ENCODE measurements at places on chromosomes 4 and X. TPM values are rescaled to one million over a fixed set of nuclear protein-coding genes. Genes with fewer than 3 reads are reported as not detected.
A peak's percentile ranks its signal among the peaks of the same experiment; 100 is the strongest.

- DNase-seq, result no peak
Observed at GRCh38 chr4:107665001-107665400, 55.0 kb downstream of the PAPSS1 start.

- no peak for DNase-seq
Observed at GRCh38 chr4:101020956-101021355, 326.4 kb downstream of the PPP3CA start.

DNA sequence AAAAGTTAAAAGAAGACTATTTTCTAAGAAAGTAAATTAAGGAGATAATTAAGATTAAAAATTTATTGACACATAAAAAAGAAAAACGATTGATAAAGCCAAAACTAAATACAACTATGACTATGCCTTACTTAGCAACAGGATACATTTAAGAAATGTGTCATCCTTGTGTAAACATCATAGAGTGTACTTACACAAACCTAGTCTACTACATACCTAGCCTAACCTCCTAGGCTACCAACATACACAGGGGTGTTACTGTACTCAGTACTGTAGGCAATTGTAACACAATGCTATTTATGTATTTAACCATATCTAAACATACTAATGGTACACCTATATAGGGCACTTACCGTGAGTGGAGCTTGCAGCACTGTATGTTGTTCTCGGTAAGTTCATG, 108.3 kb downstream of the ANXA10 start:
- DNase-seq, result no peak

GRCh38 chr4:120673696-120674095, 248.8 kb downstream of the PRDM5 start:
- DNase-seq, result no peak

DNA sequence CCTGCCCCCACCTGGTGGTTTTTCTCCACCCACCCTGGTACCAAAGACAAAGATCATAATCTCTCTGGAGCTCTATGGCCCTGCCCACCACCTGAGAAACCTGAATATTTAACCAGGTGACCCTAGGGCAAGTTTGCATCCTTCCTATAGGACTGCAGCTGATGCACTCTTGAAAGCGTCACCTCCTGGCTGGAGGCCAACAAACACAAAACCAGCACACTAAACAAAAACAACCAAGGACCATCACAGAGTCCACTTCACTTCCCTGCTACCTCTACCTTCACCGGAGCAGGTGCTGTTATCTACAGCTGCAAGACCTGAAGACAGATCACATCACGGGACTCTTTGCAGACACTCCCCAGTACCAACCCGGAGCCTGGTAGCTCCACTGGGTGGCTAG, 296.7 kb upstream of the FGF13 start:
- DNase-seq, result no peak

- no peak for DNase-seq
Observed at GRCh38 chrX:119190831-119191230, 45.3 kb upstream of the PGRMC1 start.

DNA sequence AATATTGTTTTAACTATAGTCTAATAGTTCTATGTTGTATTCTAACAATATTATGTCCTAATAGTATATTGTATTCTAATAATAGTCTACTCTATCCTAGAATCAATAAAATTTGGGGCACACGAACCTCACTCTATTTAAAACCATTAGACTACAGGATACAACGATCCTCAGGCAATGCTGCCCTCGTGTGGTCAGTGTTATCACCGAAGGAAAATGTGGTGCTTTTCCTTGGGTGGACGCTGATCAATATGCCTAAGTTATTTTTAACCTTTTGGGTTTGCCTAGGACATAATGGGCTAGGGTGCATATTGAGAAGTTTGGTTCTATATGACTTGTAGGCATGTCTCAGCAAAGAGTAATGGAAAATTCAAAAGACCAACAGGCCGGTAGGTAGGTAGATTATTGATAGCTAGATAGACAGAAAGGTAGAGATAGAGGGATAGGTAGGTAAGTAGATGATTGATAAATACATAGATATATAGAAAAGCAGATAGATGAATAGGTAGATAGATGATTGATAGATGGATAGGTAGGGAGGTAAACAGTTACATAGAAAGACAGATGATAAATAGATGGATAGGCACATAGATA, 75.1 kb downstream of the PRKX start:
- DNase-seq, result peak; percentile 37

DNA sequence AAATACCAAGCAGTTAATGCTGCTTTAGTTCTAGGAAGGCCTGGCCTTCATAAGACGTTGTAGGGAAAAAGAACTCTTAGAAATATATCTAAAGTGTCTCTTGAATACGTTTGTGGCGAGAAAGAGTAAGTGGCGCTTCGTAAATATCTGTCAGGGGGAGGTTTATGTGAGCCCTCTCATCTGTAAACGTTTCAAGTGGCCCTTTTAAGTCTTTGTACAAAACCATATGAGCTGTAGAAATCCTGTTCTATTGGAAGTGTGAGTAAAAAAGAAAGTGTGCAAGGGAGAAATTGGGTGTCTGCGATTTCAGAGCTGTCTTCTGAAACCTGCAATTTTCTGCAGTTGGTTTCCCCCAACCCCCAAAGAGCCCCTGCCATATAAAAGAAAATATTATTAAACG, 8.6 kb upstream of the INTU start:
- DNase-seq, result no peak

- DNase-seq, result no peak
Observed at GRCh38 chr4:139275281-139275735, 4.7 kb downstream of the MGARP start.

DNA sequence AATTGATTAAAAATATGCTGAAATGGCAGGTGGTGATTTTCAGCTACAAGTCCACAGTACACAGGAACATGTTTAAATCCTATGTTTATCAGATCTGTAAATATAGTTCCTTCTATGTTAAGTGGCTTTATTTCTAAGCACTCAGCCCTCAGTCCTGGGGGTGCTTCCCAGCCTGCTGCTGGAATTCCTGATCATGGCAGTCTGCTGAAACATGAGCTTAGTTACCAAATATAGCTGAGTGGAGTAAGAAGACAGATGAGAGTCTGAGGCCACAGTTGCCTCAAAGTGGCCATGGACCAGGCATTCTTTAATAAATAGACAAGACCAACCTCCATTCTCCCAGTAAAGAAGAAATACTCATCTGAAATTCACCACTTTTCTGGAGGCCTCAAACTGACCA, 17.1 kb upstream of the DDX60 start:
- no peak for DNase-seq

GRCh38 chr4:94757192-94758140, at the start of gene BMPR1B:
TSS of gene BMPR1B (plus strand) at chr4:94757955. CDS start at chr4:95104425, 346,470 bp downstream.
- no peak for DNase-seq

GRCh38 chrX:74925225-74926088, at the start of gene NEXMIF:
TSS of gene NEXMIF (minus strand) at chrX:74925452.
- DNase-seq, result no peak

GRCh38 chr4:118846979-118847378, 11.1 kb upstream of the SEC24D start:
- no peak for DNase-seq

DNA sequence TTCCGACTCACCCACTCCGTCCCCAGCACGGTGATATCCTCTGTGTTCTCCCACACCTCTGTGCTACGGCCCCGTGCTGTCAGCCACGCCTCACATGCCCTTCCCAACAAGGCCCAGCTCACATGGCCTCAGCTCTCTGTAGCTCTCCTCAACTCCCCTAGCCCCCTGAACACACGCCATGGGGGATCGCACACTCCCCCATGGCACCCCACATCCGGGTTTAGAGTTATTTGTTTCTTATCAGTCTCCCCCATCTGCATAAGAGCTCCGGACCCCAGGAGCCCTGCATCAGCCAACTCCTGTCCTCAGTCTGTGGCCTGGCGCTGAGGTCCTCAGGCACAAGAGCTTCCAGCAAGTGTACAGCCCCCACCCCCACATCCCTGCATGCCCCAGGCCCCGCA, 7.0 kb downstream of the C4orf50 start:
- no peak for DNase-seq

- DNase-seq, result no peak
Observed at GRCh38 chrX:136452614-136453013, 35.1 kb upstream of the BRS3 start.

- DNase-seq, result no peak
Observed at GRCh38 chr4:183337349-183337748, 15.1 kb upstream of the CLDN24 start.

DNA sequence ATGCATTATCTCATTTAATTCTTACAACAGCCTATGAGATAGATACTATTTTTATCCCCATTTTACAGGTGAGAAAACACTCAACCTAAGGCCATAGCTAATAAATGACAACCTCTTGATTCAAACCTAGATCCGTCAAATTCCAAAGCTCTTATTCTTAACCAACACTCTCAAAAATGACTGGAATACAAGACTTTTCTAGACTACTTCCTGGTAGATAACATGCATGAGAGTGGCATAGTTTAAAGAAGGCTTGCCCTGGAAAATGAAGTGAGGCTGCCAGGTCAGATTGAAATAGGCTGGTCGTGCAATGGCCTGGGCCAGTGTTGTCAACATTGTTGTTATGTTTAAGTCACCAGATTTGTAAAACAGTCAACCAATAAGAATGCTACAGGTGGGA, 86.6 kb downstream of the DNAAF6 start:
- no peak for DNase-seq

- DNase-seq, result no peak
Observed at GRCh38 chr4:189838821-189839497, 101.7 kb upstream of the FRG1 start.

DNA sequence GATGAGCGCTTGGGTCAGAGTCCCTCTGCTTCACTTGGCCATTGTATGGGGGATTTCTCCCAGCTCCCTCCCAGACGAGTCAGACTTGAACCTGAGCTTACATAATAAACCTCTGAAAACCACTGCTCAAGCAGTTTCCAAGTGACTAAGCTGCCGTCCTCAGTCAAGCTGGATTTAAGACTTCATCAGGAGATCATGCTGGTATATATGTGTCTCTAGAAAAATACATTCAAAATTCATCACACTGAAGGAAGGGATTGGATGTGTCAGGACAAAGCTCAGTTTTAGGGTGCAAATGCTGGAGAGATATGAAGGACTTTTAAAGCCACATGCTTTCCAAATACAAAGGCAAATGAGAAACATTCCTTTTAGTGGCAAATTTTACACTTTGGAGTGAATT, 114.3 kb downstream of the QDPR start:
- DNase-seq, result no peak

- DNase-seq, result no peak
Observed at GRCh38 chr4:177855507-177856197, 413.4 kb upstream of the AGA start.

GRCh38 chr4:83013902-83014301, 3.3 kb upstream of the LIN54 start:
- DNase-seq, result no peak

GRCh38 chr4:52783069-52783468, 31.8 kb upstream of the ERVMER34-1 start:
- no peak for DNase-seq

- DNase-seq, result no peak
Observed at GRCh38 chr4:88018466-88018865, 11.0 kb downstream of the PKD2 start.

DNA sequence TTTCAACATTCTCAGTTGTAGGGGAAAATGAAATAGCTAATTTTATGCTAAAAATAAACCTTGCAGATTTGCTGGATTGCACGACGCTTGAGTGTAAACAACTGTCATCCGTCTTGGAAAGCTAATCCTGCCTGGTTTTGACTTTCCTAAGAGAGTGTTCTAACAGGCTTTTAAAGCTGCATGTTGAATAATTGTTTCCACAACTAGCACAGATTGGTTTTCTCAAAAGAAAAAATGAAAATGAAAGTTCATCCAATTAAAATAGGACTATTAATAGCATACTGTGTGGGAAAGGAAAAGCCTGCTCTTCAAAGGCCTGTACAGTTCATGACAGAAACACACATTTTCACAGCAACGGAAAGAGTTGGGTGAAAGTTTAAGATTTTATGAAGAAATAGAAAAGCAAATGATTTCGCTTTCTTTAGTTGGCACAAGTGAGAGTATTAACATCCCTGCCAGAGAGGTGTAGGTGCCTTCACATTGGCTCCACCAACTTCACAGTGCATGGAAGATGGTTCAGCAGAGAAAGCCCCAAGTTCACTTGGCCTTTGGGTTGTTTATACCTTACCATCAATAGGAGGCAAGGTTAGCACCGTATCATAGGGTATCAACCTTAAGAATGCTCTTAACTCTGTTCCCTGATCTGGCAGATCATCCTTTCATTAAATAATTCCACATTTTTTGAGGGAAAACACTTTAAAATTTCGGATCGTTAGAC, 140.0 kb upstream of the GUCY1A1 start:
- DNase-seq, result no peak

DNA sequence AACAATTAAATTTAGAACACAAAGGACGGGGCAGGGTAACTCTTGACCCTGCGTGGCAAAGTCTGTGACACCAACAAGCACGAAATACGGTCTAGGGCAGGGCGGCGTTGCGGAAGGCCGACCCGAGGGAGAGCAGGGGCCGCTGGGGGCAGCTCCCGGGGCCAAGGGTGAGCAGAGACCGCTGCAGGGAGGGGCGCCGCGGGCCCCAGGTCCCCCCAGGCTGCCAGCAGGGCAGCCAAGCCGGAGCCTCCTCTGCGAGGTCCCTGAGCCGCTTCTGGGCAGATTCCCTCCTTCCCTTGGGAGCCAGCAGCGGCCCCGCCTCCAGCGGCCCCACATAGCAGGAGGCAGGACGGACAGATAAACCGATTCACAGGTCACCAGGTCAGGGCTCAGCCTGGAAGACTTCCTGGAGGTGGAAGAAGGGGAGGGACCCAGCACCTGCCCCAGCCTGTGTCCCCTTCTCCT, 90.2 kb downstream of the FAM53A start:
- no peak for DNase-seq

The NLRP2B gene
- not detected for total RNA-seq

The LRAT gene
- not detected for total RNA-seq

The FRMD7 gene
- not detected for total RNA-seq

The PDCL2 gene
- total RNA-seq, result not detected

The PRSS12 gene
- total RNA-seq, result 0.32 TPM

The FAT1 gene
- 35.3 TPM for total RNA-seq

The MAGEB18 gene
- not detected for total RNA-seq

The CSAG3 gene
- total RNA-seq, result not detected

The TNIP3 gene
- total RNA-seq, result not detected

The ENPP6 gene
- total RNA-seq, result 0.19 TPM

The SERTM2 gene
- not detected for total RNA-seq
